ENCODE measurements at places on chromosomes 7 and 10.
A peak's percentile ranks its signal among the peaks of the same experiment; 100 is the strongest.

- DNase-seq, result no peak
Observed at GRCh38 chr7:139169816-139170215, 60.3 kb upstream of the ZC3HAV1 start.

- DNase-seq, result peak; percentile 67
Observed at GRCh38 chr10:101939008-101939648, 95.5 kb upstream of the KCNIP2 start.

- no peak for DNase-seq
Observed at GRCh38 chr7:94060752-94061151, 56.6 kb upstream of the BET1 start.

DNA sequence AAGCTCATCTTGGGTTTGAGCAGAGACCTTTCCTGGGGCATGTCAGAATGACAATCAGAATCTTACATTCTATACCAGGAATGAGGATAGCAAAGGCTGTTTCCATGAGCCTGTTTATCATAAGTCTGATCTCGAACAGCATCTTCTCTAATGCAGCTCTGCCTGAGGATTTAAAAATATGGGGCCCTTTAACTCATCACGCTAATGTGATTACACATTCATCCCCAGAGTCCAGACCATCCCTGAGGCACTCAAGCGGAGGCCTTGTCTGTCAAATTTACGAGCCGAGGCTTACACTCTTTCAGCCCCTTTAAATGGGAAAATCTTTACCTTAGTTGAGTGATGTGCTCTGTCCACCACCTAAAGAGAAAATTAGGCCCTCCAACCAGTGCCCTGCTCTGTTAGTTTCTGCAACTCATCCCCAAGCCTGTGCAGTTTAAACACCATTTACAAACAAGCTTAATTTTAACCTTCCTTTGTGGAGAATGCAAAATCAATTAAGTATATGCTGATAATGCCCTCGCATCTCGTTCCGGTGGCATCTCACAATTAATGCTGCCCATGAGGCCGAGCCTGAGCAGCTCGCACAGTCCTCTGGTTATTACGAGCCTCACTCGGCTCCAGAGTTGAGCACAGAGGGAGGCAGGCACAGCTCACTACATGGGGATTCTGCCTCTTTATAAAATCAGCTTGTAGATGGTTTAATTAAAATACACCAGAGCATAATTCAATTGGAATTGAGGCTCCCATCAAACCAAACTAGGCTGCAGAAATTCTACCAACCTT lies 16.0 kb downstream of the CHST15 start:
- no peak for DNase-seq

DNA sequence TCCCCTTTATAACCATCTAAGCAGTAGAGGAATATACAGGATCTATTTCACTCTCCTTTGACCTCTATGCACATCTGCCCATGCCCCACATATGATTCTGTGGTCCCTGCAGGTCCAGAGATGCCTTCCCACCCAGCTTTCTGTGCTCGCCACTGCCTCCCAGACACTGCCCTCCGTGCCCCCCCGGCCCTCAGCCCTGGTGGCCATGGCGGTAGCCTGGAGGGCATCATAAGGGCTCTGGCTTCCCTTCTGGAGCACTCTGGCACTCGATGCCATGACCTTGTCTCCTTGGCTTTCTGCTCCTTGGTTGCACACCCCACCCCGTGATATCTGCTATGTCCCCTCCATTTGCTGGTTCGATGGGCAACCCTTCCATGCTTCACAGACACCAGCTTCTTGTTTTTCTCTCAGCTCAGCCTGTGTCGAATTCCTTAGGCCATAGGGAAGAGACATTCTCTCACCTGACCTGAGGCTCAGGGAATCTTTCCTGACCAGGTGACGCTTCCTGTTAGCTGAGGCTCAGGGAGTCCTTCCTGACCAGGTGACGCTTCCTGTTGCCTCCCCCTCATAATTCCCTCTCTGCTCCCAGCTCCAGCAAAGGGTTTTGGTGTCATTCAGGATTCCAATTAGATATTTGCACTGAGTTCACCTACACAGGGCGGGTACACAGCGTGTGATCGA lies 100.4 kb upstream of the GLI3 start:
- DNase-seq, result no peak
